Esophagus squamous epithelium (tissue), 5 donors: ENCODE measurements at places on chromosomes 2 and 18. TPM values are rescaled to one million over a fixed set of nuclear protein-coding genes. Genes with fewer than 3 reads are reported as not detected.

- DNase-seq = no peak
Observed at GRCh38 chr2:9033385-9034168, 30.1 kb upstream of the MBOAT2 start.

DNA sequence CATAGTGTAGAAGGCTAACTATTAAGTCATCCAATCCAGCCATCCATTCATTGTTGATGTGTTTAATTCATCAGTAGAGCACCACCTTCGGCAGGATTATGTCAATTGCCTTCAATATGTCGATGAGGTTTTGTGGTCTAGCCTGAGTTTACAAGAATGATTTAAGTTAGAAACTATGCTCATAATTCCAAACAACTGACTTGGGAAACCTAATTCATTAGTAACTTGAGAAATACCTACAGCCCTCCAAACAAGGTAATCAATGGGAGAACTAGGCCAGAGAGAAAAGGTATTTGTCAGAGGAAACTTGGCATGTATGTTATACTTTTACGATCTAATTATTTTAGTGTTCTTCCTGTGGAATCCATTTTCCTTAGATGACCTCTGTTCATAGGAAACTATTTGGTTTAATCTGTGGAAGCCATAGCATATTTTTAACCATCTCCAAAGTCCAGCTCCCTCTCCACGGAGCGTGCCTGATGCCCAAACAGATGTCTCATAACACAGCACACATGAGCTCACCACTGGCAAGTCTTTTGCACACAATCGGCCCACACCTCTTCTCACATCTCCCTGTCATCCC lies 148.5 kb downstream of the GFPT1 start:
- no peak for DNase-seq

DNA sequence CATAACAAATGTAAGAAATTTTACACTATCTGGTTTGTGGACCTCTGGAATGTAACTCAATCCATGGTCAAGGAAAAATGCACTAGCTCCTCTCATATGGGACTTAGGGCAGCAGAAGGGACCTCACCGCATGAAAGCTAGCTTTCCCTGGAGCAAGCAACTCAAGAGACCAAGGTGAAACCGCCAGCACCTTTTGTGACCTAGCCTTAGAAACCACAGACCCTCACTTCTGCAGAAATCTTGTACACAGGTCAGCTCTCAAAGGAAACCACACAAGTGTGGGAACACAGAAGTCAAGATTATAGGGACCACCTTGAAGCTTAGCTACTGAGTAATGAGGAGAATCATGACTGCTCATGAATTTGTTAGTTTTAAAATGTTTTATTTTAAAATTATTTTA lies 222.5 kb downstream of the DLGAP1 start:
- no peak for DNase-seq

CAPN13 gene
- total RNA-seq = 0.18 TPM
